Type B pancreatic cell (in vitro differentiated cells): ENCODE measurements at places on chromosomes 12 and 14.

GRCh38 chr14:22890416-22890815 is 7.4 kb downstream of the REM2 start:
- no peak for DNase-seq

- no peak for DNase-seq
Measured at GRCh38 chr14:103739793-103740501, 24.3 kb downstream of the ZFYVE21 start.

DNA sequence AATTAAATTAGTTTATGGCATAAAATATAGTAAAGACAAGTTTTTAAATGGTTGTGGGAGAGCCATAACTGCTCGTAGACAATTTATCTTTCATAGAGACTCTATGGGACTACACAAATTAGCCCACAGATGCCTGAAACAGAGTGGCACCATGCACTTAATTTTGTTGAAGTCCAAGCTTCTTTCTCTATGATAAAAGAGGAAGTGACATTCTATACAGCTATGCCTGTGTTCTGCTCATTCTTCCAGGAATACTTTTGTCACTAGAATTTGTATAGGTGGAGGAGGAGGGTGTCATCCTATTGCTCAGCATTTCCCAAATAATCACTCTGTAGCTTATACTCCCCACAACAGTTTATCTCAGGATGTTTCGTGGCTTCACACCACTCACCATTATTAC is 43.7 kb upstream of the KICS2 start:
- no peak for DNase-seq

DNA sequence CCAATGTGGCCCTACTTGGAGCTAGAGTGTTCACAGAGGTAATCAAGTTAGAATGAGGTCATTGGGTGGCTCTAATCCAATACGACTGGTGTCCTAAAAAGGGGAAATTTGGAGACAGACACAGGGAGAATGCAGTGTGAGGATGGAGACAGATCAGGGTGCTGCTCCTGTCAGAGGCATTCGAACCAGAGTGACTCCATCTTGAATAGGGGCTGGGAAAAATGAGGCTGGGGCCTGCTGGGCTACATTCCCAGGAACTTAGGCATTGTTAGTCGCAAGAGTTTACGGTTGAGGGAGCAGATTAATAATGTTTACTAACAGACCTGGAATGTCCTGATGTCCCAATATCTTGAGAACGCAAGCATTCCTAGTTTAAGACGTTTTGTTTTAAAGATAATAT is 20.2 kb downstream of the TNFAIP2 start:
- DNase-seq = no peak

DNA sequence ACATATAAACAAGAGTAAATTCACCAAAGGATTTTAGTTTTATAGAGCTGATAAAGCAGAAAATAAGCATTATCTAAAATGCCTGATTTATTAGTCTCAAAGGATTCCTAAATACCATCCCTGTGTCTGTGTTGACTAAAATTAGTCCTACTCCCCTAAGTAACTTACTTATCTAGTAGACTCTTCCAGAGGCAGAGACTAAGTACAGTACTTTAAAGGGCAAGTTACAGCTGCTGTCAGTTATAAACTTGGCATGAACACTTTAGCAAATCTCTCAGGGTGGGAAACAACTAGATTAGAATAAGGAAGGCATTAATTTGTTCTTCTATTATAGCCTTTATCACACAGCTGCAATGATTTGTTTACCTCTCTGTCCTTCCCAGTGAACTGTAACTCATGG is 46.0 kb downstream of the ATP2B1 start:
- no peak for DNase-seq

DNA sequence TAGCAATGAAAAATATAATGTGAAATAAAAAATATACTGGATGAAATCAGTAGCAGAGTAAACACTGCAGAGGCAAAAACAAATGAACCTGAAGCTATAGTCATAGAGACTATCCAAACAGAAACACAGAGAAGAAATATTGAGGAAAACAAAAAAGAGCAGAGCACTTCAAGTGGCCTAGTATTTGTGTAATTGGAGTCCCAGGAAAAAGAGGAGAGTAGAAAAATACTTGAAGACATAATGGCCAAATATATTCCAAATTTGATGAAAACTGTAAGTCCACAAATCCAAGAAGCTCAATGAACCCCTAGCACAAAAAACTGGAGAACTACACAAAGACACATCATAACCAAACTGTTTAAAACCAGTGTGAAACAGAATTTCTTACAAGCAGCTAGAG is 37.2 kb upstream of the CTDSP2 start:
- no peak for DNase-seq

DNA sequence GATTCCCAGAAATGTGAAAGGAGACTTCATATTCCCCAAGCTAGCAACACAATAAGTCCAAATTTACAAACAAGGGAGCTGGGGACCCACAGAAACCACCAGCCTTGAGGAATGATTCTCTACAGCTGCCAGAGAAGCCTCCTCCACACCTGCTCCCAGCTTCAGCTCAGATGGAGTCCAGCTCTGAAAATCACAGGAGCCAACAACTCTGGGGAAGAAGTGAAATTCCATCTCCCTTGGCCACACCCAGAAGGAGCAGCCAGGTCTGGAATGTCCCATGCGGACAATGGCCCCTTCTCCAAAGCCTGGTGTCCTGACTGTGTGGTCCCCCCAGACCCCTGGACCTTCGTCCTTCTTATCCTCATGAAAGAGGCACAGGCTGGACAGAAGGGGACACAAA is 45.4 kb downstream of the SYNE3 start:
- no peak for DNase-seq

DNA sequence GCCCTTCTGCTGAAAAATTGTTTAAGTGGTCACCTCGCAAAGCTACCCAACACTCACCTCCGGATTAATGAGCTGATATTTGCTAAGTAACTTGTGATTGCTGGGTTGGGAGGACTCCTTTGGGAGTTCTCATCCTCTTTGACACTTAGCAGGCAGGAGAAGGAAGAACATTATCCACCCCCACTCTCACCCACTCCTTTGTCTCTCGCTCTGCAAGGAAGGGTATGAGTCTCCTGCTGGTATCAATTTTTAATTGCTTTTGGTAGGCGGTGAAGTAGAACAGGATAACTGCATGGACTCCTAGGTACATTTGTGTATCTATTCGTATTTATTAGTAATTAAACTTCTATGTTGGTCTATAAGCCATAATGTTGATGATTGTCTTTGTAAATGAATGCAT is 6.9 kb upstream of the ABHD12B start:
- DNase-seq = no peak

DNA sequence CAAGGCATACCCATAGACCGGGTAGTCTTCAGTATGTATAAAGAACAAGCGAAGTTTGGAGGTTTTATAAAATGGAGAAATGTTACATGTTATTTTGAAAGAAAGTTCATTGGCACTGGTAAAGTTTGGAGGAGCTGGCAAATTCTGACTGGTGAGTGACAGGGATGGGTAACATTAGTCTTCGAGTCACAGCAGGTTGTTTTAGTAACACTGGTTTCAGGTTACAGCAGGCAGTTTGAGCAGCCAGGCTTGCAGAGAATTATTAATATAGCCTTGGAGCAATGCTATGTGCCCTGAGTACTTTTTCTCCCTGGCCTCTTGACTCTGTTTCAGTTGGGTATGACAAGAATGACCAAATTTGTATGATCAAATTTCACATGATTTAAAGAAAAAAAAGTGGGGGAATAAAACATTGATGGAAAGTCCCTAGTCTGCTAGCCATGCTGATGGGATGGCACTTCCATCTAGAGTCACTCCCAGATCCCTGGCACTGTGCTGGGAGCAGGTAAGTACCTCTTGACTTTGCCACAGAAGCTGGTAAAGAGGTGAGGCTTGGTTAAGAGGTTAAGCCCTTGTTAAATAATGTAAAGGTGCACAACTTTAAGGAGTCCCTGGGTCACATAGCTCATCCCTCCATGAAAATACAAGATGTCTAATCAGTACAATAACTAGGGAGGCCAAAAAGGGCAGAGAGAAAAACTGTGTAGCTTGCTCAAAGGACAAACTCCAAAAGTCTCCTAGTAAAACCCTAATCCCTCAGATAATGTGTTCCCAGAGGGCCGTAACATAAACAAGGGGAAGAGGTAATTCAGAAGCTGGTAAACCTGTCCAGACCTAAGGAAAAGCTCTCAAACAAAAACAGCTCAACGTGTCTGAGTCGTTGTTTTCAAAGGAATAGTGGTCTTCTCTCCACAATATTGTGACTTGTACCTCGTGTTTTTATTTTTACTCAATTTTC is 12.7 kb upstream of the SVOP start:
- no peak for DNase-seq

- DNase-seq = no peak
Measured at GRCh38 chr12:6068227-6068626, 56.2 kb downstream of the VWF start.

GRCh38 chr12:45893240-45893639 is 97.1 kb downstream of the SCAF11 start:
- no peak for DNase-seq

- no peak for DNase-seq
Measured at GRCh38 chr12:30930238-30930637, 3.7 kb downstream of the TSPAN11 start.

- DNase-seq = no peak
Measured at GRCh38 chr14:54360667-54361066, 36.1 kb upstream of the CDKN3 start.

GRCh38 chr12:123829561-123829960 is 67.5 kb downstream of the DNAH10 start:
- DNase-seq = no peak

DNA sequence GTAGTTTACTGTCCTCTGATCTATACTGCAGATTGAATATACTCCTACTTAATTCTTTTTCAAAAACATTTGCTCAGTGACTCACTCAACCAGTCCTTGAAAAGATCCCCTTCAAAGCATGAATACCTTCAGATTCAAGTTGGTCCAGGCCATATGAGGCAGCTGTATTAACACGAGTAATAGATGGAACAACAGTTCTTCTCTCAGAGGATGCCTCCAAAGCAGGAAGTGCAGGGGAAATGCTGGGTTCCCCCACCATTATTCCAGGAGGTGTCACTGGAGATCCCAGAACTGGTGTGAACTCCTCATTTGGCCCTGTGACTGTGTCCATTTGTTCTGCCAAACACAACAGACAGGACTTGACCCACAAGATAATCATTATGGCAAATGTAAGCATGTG is 20.6 kb downstream of the ARMH4 start:
- DNase-seq = no peak

DNA sequence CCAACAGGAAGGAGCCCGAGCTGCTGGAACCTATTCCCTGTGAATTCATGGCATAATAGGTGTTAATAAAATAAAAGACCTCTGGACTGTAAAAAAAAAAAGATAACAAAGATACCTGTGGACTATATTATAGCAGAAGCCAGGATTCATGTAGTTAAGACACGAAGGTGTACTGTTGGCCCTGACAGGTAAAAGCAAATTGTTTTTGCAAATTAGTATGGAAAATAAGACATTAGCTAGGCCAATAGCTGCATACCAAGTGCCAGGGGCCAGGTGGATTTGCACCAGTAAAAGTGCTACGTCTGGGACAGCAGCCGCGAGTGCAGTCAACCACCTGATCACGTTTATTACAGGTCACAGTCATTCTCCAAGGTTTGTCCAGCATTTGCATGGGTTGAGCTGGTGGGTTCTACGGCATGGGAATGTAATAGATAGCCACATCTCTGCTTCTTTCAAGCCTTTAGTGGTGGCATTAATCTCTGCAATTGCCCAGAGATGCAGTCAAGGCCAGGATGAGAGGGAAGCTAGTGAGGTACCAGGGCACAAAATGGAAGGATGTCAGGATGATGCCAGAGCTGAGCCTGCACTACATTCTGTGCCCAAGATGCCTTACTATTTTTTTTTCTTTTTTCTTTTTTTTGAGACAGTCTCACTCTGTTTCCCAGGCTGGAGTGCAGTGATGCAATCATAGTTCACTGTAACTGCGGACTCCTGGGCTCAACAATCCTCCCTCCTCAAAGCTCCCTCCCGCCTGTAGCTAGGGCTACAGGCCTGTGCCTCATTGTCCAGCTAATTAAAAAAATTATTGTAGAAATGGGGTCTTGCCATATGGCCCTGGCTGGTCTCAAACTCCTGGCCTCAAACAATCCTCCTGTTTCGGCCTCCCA is 26.3 kb downstream of the TNFAIP2 start:
- DNase-seq = no peak

DNA sequence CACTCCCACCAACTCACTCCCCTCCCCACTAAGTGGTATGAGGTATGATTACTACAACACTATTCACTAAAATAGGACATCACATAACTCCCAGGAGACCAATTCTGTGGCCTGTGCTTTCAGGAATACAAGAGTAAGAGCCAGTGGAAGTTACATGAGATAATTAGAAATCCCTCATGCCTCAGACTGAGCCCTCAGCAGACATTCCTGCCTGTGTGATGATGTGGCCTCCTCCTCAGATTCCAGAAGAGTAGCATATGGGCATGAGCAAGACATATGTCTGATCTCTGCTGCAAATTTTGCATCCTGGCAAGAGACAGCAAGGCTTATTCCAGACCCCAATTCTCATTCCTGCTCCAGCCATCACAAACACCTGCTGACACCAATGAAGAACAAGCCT is 46.0 kb upstream of the BMP4 start:
- no peak for DNase-seq

- peak; percentile 37 for DNase-seq
Measured at GRCh38 chr14:72776701-72777261, 117.1 kb downstream of the DPF3 start.

GRCh38 chr14:77375164-77375950 is 1.5 kb downstream of the TMED8 start:
- DNase-seq = no peak

GRCh38 chr12:110077800-110078199 is 29.5 kb upstream of the C12orf76 start:
- no peak for DNase-seq

DNA sequence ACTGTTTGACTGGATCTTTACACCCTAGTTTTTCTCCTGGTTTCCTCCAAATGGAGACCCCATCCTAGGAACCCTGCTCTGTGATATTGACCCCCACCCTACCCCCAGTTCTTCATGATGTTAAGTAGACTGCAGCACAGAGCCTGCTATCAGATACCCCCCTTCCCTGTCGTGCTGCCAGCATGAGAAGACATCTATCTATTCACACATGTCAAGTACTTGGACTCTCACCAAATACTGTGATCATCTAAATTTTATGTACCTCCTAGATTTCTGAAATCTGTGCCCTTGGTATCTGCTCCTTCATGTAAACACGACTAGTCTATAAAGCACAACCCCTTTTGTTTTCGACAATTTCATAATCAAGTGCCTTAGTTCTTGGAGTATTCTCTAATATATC is 38.9 kb downstream of the FERMT2 start:
- DNase-seq = no peak

DNA sequence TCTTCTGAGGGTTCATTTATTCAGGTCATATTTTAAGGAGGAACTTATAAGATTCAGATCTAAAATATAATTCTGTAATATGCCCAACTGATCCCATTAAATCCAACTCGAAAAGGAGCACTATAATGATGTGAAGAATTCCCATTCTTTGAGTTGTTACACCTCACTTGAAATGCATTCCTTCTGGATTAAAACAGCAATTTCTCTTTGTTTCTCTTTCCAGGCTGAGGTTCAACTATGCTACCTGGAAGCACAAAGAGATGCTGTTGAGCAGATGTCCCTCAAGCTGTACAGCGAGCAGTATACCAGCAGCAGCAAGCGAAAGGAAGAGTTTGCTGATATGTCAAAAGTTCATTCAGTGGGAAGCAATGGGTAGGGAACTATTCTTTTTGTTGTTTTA is 260.6 kb upstream of the NPAS3 start:
- no peak for DNase-seq

GRCh38 chr14:61183196-61183885 is 97.8 kb downstream of the TMEM30B start:
- DNase-seq = no peak
